ENCODE measurements at places on chromosomes 1 and 21. TPM values are rescaled to one million over a fixed set of nuclear protein-coding genes. Genes with fewer than 3 reads are reported as not detected.

The ANGPTL3 gene
- 0.04 TPM for total RNA-seq

The DNASE2B gene
- total RNA-seq: 0.09 TPM

The PLA2G4A gene
- total RNA-seq: 7.1 TPM

The KCNN3 gene
- 5.1 TPM for total RNA-seq

The IL19 gene
- not detected for total RNA-seq

The SLC22A15 gene
- 0.53 TPM for total RNA-seq

The BTBD8 gene
- total RNA-seq: 3.6 TPM

The OR2AK2 gene
- not detected for total RNA-seq

The TMEM201 gene
- total RNA-seq: 6.9 TPM

The HMGB4 gene
- not detected for total RNA-seq

The AMY2A gene
- total RNA-seq: not detected

The NGF gene
- total RNA-seq: 3.2 TPM

The CTPS1 gene
- 12.3 TPM for total RNA-seq

The LCE1F gene
- not detected for total RNA-seq

The ADAM30 gene
- total RNA-seq: not detected

The PTGER3 gene
- total RNA-seq: 1.4 TPM

The SPRR2G gene
- not detected for total RNA-seq

The CDC20 gene
- total RNA-seq: 12.5 TPM

The TMEM82 gene
- total RNA-seq: not detected

The LYPD8 gene
- total RNA-seq: not detected

The LINGO4 gene
- 0.22 TPM for total RNA-seq

The CASQ1 gene
- 827 TPM for total RNA-seq

Measured in muscle of leg (tissue), 16 donors.